ENCODE measurements at places on chromosomes 13 and 19.

DNA sequence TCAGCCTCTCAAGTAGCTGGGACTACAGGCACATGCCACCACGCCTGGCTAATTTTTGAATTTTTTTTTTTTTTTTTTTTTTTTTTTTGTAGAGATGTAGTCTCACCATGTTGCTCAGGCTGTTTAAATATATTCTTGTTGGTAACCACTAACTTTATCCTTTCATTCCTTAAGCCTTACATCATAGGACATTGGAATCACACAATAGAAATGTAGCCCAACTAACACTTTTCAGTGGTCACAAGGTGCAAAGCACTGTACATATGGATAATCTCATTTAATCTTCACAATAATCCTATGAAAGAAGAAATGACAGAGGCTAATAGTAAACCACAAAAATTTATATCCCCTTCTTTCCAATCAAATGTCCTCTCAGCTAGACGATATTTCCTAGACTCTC lies 417.8 kb upstream of the DACH1 start:
- DNase-seq, result no peak

DNA sequence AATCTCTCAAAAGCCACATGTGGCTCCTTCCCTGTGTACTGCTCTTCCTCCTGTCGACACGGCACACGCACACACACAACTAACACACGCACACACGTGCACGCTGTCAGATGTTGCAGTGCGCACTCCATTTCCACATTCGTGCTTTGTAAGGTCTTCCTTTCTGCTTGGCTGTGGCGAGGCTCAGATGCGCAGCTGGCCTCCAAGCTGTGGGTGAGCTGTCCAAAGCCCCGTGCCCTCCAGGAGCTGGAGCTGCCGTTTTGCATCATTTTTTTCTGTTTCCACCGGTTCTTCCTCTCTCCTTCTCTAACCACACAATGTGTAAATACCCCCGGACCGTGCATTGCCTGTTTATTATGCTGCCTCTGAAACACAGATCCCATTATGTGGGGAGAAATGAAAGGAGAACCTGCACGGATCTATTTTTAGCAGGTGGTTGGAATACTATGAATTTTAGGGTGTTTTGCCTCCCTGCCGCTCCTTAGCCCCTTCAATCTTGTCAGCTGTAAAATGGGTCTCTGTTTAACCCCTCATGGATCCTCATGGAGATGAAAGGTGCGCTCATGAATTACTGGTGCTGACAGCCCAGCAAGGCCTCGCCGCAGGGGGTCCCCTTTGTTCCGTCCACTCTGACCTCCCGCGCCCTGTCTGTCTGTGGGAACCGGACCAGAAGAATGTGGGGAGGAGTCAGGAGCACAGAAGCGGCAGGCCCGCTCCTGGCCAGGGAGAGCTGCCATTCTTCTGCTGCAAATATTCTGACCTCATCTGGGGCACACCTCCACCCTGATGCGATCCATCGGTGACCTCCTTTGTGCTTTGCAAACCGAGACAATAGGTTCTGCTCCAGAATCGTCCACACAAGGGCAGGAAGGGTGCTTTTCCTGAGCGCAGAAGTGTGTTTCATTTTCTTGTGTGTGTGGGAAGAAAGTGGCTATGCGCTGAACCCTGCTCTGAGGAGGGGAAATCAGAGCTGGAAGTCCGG lies 137.7 kb downstream of the SOX1 start:
- no peak for DNase-seq

- DNase-seq, result no peak
These were observed 15.5 kb downstream of the ZSWIM9 start for GRCh38 chr19:48186015-48186414.

DNA sequence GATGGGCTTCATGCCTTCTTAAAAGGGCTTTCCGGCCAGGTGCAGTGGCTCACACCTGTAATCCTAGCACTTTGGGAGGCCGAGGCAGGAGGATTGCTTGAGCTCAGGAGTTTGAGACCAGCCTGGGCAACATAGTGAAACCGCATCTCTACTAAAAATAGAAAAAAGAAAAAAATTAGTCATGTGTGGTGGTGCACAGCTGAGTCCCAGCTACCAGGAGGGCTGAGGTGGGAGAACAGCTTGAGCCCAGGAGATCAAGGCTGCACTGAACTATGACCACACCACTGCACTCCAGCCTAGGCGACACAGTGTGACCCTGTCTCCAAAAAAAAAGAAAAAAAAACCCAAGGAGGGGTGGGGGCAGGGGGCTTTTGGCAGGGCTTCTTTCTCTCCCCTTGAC lies 7.2 kb downstream of the CARS2 start:
- DNase-seq, result no peak

DNA sequence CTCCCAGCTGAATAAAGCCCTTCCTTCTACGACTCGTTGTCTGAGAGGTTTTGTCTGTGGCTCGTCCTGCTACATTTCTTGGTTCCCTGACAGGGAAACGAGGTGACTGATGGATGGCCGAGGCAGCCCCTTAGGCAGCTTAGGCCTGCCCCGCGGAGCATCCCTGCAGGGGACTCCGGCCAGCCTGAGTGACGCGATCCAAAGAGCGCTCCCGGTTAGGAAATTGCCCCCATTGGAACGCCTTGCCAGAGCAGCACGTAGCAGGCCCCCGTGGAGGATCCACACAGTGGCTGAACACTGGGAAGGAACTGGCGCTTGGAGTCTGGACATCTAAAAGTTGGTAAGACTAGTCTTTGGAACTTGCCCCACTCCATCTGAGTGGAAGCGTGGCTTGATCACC lies 296.8 kb upstream of the SGCG start:
- DNase-seq, result no peak

DNA sequence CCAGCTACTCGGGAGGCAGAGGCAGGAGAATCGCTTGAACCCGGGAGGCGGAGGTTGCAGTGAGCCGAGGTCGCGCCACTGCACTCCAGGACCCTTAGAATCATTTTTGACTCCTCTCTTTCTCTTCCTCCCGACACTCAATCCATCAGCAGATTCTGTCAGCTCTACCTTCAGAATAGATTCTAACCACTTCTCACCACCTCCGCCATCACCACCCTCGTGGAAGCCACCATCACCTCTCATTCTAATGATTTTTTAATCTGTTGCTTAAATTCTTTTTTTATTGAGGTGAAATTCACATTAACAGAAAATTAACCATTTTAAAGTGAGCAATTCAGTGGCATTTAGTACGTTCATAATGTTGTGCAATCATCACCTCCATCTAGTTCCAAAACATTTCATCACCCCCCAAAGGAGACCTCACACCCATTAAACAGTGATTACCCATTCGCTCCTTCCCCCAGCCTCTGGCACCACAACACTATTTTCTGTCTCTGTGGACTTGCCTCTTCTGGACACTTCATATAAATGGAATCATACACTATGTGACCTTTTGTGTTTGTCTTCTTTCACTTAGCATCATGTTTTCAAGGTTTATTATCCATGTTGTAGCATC lies 5.0 kb upstream of the CCDC61 start:
- DNase-seq, result no peak

DNA sequence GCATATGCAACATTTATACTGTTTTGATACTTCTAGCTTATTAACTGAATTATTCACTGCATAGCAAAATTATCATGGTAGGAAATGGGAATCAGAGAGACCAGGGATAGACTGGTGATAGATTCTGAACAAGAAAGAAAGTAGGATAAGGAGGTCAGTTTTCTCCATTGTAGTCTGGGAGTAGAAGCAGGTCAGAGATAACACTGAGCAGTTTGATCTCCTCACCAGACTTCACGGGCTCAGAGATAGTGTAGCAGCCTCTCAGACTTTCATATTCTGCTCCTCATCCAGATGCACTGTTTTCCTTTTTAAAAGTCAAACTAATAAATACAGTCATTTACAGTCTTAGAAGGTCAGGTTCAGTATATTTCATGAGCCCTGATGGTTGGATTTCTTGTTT lies 56.0 kb upstream of the MYO16 start:
- DNase-seq, result no peak

- no peak for DNase-seq
These were observed 326.6 kb downstream of the NDFIP2 start for GRCh38 chr13:79807554-79807953.

GRCh38 chr13:113495494-113496210 lies 5.1 kb upstream of the DCUN1D2 start:
- DNase-seq, result no peak

GRCh38 chr13:30607908-30608307 lies 9.8 kb upstream of the USPL1 start:
- DNase-seq, result no peak

GRCh38 chr19:33225458-33225926 lies at the start of gene SLC7A10:
SLC7A10 (minus strand) TSS chr19:33225850; CDS start chr19:33225703, 147 bp downstream.
- no peak for DNase-seq

Data from astrocyte of the cerebellum (primary cell).